ENCODE measurements at places on chromosomes 6 and 20.

DNA sequence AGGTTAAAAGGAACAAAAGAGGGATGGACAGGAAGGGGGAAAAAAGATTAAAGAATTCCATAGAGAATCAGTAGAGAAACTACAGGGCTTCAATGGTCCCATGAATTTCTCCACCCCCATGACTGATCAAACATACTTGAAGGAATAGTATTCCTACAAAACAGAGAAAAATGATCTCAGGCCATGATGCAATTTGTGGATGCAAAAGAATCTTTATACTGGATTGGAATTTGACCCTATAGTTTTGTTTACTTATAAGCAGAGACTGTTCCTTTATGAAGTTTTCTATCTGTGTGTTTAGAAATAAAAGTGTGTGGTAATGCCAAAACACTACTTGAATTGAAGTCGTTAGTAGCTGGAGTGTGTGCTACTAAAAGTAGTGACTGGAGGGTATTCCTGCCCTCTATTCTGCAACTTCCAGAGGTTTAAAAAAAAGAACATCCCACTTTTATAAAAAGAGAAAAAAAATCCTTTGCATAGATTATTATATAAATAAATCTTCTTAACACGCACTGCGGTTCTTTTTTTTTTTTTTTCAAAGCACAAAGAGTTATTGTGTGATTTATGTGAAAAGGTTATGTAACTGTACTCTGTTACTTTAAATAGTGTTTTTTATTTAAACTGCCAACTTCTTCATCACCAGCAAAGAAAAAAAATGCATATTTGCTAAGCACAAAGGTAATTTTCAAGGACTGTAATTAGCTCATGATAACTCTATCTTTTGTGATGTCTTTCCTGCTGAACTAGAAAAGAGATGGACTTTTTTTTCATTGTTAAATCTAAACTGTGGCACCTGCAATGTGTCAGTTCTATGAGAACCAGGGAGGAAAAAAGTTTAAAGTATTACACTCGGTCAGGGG lies 214.5 kb upstream of the CITED2 start:
- no peak for DNase-seq

- no peak for DNase-seq
Observed at GRCh38 chr6:12761376-12762115, 45.0 kb downstream of the PHACTR1 start.

DNA sequence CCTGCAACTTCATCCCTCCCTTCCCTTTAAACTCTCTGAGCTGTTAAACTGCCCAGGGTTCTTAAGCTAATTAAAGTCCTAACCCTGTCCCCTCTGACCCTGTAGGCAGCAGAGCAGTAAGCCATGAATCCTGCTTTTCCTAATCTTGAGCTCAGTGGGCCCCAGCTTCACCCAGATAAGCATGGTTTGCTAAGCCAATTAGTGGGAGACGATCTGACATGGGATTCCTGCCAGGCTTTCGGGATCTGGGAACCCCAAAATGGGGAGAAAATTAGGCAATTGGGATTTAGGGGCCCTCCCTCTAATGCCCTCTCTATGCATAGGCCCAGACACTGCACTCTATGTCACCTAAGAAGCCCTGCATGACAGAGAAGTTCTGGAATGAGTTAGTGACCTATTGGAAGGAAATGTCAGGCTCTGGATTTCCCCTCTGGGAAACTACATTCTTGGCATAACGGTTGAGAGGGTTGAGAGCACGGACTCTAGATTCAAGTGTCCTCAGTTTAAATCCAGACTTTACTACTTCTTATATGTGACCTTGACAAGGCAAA lies 4.6 kb downstream of the XKR7 start:
- no peak for DNase-seq

DNA sequence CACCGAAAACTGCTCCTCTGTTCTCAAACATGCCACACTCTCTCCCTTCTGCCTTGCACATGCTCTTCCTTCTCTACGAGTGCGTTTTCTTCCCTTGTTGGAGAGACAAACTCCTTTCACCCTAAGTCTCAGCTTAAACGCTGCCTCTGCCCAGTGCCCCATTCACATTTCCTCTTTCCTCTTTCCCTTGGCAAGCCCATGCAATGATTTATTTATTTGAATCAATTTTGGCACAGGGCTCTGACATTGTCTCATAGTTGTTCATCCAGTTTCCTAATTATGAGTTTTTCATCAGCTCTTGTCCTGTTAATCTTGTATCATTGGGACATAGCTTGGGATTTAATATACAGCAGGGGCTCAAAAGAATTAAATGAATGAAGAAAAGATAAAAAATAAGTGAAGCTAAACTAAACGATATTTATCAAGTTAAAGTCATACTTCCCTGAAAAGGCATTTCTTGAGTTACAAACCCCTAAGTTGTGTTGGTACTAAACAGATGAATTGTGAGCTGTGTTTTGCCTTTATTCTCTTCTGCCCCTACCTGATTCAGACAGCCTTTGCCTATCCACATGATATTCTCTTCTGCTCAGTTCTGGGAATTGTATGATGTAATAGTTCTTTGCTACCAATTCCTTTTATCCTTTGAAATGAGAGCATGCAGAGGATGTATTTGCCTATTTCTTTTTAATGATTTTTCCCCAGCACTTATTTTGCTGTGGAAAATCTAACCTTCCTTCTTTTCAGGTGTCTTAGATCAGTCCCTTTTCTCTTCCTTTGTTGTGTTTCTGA lies 704.4 kb downstream of the UTRN start:
- DNase-seq: no peak

DNA sequence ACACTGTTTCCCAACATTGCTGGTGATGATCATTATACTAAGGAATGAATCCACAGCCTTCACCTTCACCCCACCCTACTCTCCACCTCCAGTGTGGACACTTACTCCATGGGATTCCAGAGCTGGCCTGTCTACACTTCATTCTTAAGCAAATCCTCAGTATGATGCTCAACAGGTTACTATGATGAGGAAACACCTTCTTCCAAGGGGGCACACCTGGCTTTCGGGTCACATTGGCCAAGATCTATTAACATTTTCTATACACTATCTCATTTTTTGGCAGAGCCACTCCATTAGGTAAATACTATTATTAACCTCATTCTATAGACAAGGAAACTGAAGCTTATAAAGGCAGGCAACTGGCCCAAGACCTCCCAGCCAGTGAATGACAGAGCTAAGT lies 8.0 kb upstream of the EPPIN start:
- DNase-seq: no peak

- no peak for DNase-seq
Observed at GRCh38 chr20:54219751-54220426, 12.0 kb downstream of the PFDN4 start.

GRCh38 chr6:135703007-135703406 lies 148.5 kb upstream of the PDE7B start:
- no peak for DNase-seq

- no peak for DNase-seq
Observed at GRCh38 chr6:6591778-6592465, 3.4 kb downstream of the LY86 start.

GRCh38 chr6:132690678-132691077 lies 23.2 kb downstream of the VNN1 start:
- no peak for DNase-seq

DNA sequence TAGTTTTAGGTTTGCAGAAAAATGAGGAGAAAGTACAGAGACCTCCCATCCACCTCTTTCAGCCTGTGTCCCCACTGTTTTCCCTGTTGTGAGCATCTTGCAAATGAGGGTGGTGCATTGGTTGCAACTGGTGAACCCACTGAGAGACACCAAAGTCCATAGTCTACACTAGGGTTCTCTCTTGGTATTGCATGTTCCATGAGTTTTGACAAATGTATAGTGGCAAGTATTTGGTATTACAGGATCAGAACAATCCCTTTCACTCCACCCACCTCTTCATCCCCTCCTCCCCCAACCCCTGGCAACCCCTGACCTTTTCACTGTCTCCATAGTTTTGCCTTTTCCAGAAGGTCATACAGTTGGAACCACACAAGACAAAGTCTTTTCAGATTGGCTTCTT lies 20.1 kb downstream of the ZNF831 start:
- no peak for DNase-seq

DNA sequence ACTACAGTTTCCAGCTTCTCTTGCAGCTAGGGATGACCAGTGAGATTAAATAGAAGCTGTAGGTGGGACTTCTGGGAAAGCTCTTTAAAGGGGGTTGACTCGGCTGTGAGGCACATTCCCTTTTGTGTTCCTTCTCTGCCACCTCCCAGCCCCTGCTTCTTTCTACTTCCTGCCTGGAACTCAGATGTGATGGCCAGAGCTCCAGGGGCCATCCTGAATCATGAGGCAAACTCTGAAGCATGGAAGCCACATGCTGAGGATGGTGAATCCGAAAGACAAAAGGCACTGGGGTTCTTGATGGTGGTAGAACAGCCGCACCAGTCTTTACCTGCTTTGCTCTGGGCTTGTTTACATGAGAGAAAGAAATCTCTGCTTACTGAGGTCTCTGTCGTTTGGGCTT lies 9.1 kb downstream of the CEBPB start:
- DNase-seq: no peak

- no peak for DNase-seq
Observed at GRCh38 chr6:140744659-140745320, 1370.3 kb upstream of the CITED2 start.

DNA sequence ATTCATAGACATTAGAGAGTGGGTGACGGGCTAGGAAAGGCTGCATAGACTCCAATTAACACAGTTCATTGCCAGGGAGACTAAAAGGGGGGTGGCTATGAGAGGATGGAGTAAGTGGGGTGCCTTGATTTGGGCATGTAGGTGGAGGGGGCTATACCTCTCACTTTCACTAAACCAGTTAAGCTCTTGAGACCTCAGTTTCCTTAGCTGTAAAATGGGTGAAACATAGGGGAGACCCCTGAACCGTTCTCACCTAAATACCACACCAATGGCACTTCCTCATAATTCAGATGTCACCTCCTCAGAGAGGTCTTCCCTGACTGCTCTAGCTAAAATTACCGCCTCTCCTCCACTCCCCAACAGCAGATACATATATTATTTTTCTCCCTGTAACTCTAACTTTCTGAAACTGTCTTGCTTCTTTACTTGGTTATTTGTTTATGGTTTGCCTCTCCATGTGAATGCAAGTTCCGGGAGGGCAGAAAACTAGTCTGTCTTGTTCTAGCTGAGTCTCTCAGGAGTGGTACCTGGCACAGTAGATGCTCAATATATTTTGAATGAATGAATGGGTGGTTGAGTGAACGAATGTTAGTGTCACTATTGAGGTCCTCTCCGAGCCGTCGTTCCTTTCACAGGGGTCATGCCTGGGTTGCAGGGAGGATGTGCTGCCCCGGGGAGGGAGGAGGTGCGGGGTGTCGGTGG lies 615 bp upstream of the EYA2 start:
- DNase-seq: no peak

DNA sequence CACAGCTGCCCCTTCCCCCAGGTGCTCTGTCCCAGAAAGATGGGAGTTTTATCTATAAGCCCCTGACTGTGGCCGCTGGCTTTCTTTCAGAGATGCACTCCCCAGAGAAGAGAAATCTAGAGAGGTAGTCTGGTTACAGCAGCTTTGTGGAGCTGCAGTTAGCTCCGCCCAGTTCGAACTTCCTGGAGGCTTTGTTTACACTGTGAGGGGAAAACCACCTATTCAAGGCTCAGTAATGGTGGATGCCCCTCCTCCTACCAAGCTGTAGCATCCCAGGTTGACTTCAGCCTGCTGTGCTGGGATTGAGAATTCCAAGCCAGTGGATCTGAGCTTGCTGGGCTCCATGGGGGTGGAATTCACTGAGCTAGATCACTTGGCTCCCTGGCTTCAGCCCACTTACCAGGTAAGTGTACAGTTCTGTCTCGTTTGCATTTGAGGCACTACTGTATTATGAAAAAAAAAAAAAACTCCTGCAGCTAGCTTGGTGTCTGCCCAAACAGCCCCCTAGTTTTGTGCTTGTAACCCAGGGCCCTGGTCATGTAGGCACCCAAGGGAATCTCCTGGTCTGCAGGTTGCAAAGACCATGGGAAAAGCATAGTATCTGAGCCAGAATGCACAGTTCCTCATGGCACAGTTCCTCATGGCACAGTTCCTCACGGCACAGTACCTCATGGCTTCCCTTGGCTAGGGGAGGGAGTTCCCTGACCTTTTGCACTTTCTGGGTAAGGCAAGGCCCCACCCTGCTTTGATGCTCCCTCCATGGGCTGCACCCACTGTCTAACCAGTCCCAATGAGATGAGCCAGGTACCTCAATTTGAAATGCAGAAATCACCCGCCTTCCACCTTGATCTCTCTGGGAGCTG lies 275.0 kb downstream of the CENPW start:
- DNase-seq: no peak

DNA sequence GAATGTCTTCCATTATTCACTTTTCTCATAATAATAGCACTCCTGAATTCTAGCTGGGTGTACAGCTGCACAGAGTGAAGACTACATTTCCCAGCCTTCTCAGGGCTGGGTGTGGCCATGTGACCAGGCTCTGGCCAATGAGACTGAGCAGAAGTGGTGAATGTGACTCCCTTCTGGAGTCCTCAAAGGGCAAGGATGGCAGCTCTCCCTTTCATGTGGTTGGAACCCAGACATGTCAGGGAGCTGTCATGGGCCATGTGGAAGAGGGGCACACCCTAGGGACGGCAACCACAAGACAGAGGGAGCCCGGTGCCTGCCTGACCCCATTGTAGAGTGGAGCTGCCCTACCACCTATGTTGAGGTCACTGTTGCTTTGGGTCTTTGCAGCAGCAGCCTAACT lies 312.8 kb upstream of the SULF2 start:
- no peak for DNase-seq

DNA sequence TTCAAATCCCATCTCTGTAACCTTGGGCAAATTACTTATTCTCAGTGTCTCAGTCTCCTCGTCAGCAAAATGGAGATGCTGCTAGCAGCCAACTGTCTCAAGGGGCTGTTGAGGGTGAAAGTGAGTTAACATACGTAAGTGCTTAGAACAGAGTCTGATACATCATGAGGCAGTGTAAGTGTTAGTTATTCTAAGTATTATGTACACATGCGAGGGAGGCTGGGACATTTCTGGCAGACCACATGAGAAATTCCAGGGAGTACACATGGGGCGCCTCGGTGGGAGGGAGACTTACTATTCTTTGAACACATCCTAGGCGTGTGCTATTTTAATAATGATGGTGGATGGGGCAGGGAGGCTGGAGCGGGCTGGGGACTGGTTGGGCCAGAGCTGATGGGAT lies 99.1 kb downstream of the DLGAP4 start:
- DNase-seq: no peak

GRCh38 chr6:28413681-28414080 lies 14.1 kb upstream of the ZSCAN12 start:
- DNase-seq: no peak

DNA sequence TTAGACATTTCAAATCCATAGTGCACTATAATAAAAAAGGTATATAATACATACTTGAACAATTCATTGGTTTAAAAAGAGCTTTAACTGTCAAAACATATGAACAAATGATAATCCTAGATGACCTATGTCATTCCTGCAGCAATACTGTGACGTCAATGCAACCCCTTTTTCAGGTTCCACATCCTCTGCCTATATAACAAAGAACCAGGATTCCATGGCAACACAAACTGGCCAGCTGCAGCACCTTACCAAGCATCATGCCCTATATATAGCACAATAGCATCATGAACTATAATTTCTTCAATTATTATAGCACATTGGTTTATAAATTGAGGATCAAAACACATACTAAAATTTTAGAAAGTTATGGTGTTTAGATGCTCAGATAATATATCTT lies 578 bp upstream of the PTCHD4 start:
- DNase-seq: no peak

Data from activated CD8-positive, alpha-beta memory T cell treated with anti-CD3 and anti-CD28 coated beads for 1 hour (primary cell).